ENCODE measurements at places on chromosomes 5 and 9.

GRCh38 chr9:71729816-71730526 is 38.3 kb downstream of the CEMIP2 start:
- no peak for DNase-seq

- DNase-seq: no peak
These were observed 125.6 kb upstream of the NFIB start for GRCh38 chr9:14439555-14439954.

- DNase-seq: no peak
These were observed 412.9 kb upstream of the CCNH start for GRCh38 chr5:87825583-87825982.

- no peak for DNase-seq
These were observed 444.2 kb upstream of the RIOK2 start for GRCh38 chr5:97627272-97627671.

GRCh38 chr9:108535526-108535925 is 320.3 kb downstream of the ACTL7B start:
- no peak for DNase-seq

DNA sequence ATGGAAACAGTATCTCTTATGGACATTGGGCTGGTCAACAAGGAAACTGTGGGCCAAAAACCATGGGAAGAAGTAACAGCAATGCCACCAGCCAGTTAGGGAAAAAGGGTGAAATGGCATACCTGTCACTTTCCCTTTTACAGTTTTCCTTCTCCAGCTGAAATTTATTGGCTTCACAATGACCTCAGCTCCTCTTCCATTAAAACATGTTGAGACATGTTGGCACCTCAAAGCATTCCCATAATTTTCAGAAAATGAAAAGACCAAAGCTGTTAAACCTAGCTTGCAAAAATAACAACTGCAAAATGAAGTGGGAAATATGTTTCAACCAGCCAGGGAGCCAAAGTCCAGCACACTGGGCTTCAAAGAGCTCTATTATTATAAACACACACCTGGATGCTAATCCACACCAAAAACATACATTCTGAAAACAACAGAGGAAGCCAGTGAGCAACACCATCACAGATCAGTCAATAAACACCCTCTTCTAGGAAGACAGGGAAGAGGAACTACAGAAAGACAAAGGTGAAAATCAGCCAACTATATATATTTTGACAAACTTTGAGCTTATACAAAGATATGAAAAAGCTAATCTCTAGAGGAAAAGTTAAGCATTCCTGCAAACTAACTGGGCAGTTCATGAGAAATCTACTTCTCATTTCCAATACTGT is 78.4 kb upstream of the PTGER4 start:
- DNase-seq: no peak

- no peak for DNase-seq
These were observed 10.5 kb upstream of the CCNB1 start for GRCh38 chr5:69156456-69156855.
